Stimulated activated naive B cell treated with anti-CD40 and anti-IgM and Interleukin-4, amounts not matched to agents 10 μg/mL and 1 μg/mL and 100 μg/mL, for 72 hours (primary cell): ENCODE measurements at places on chromosomes 5 and 9.
A peak's percentile ranks its signal among the peaks of the same experiment; 100 is the strongest.

DNA sequence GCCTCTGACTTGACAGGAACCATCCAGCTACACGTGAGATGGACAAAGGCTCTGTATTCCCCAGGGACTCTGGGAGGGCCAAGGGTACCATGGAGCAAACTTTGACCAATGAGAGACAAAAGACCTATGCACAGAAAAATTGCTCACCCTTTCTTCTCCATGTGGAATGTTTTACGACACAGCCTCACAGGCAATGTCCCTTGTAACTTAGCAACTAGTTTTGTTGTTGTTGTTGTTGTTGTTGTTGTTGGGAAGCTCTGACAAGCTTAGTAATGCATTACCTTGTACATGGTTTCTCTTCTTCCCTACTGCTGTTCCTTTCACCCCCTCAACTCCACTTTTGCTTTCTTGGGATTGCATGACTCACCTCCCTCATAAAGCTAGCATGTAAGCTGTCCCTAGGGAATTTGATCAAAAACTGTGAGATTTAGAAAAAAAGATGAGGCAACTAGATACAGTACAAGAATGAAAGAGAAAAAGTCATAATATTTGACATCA lies 550.9 kb downstream of the RAB3C start:
- H3K27ac ChIP-seq, result no peak overlapping the region
- H3K36me3 ChIP-seq, result no peaks in the 10 kb centered on the region
- H3K4me3 ChIP-seq, result no peak overlapping the region

DNA sequence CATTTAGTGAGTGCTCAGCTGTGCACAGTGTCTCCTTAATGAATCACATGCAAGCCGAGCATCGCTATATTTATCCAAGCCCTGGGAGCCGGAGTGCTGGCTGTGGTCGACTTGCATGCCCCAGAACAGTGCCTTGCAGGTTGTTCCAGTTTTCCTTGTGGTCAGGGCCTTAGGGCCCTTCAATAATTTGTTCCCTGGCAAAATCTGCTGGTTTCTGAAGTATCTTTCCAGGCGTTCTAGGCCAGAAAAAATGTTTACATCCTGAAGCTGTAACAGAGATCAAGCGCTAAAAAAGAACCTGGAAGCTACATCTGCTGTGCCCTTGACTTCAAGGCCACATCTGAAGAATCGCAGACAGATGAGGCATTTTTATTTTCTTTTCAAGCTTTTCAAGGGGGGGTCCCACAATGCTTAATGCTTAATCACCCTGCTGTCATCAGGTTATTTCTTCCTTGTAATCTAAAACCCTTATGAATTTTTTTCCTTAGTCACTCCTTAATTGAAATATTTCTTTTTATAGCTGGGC lies 105.8 kb downstream of the DOCK2 start:
- H3K27me3 ChIP-seq, result no peaks in the 10 kb centered on the region
- peaks cover 15% of the 10 kb centered on the region for H3K4me1 ChIP-seq
- no peak overlapping the region for H3K27ac ChIP-seq
- no peak for DNase-seq
- H3K36me3 ChIP-seq, result peaks cover 84% of the 10 kb centered on the region

GRCh38 chr9:75089373-75089766 lies 1.1 kb downstream of the OSTF1 start:
- H3K27ac ChIP-seq, result peak overlapping the region; percentile 94
- H3K4me1 ChIP-seq, result peaks cover 45% of the 10 kb centered on the region
- DNase-seq, result no peak
- H3K27me3 ChIP-seq, result no peaks in the 10 kb centered on the region

- H3K4me1 ChIP-seq, result no peaks in the 10 kb centered on the region
- no peak overlapping the region for H3K27ac ChIP-seq
- no peak for DNase-seq
- no peaks in the 10 kb centered on the region for H3K36me3 ChIP-seq
- H3K4me3 ChIP-seq, result no peak overlapping the region
- no peaks in the 10 kb centered on the region for H3K27me3 ChIP-seq
Measured at GRCh38 chr5:3030511-3031165, 279.2 kb upstream of the IRX2 start.

DNA sequence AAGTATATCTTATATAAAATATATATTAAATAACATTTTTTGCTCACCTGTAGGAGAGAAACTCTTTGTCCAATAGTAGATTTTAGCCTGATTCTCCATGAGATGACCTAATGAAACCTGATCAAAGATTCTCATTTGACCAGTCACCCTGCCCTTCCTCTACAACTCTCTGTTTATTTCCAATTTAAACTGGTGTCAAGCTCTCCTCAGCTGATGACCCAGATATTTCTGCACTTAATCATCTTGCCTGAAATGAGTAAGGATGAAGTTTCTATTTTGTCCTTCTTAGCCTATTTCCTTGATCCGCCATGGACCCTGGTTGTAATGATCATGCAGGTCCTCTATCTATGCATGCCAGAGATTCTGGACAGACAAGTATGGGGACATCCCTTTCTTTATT lies 179.3 kb upstream of the FGF10 start:
- no peak overlapping the region for H3K4me3 ChIP-seq
- H3K27me3 ChIP-seq, result no peaks in the 10 kb centered on the region
- H3K36me3 ChIP-seq, result no peaks in the 10 kb centered on the region
- H3K4me1 ChIP-seq, result no peaks in the 10 kb centered on the region

DNA sequence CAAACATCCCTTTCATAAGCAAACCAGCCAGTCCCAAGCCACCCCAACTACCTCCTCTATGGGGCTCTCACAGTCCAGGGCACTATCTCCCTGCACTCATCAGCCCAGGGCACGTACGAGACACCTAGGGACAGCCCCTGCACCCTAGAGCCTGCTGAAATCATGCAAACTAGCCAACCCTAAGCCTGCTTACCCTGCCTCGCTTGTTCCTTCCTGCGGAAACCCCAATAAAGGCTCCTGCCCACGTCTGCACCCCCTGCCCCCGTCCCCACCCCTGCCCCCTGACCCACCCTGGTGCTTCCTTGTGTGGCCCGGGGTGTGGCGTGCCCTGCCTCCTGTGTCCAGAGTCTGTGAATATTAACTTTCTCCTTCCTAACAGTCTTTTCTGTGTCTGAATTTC lies 135.9 kb downstream of the GADD45G start:
- H3K4me1 ChIP-seq, result peaks cover 68% of the 10 kb centered on the region
- H3K4me3 ChIP-seq, result peak overlapping the region; percentile 61
- peak; percentile 34 for DNase-seq
- H3K27ac ChIP-seq, result peak overlapping the region; percentile 14
- H3K27me3 ChIP-seq, result no peaks in the 10 kb centered on the region

DNA sequence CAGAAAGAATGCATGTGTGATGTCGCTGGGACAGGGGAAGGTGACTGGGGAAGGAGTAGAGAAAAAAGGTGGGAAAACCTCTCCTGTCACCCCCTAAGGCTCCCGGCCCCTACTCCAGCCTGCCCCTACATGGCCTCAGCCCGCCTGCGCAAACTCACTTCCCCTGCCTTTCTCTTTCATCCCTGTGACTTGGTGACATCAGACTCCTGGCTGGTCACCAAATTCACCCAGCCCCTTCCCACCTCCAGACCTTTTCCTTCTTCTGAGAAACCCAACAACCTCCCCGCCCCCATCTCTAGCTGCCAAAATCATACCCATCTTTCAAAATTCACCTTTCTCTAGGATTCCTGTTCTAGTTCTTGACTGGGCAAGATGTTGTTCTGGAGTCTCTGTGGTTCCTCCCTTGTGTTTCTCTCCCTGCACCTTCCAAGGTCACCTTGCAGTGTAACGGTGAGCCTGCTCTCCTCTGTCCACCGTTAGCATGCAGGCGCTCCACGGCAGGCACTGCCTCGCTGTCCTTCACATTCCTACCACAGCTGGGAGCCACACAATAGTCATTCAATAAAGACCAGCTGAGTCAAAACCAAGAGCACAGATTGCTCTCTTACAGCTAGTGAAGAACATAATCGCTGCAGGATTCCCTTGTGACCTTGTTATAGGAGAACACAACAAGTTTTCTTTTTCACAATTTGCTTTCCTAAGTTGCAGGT lies 134.5 kb downstream of the FANCC start:
- no peak overlapping the region for H3K4me3 ChIP-seq
- no peaks in the 10 kb centered on the region for H3K27me3 ChIP-seq
- H3K36me3 ChIP-seq, result peaks cover 18% of the 10 kb centered on the region
- H3K27ac ChIP-seq, result no peak overlapping the region
- DNase-seq, result no peak
- H3K4me1 ChIP-seq, result no peaks in the 10 kb centered on the region

GRCh38 chr5:126676195-126676624 lies 75.5 kb downstream of the PHAX start:
- H3K4me1 ChIP-seq, result peaks cover 11% of the 10 kb centered on the region
- no peaks in the 10 kb centered on the region for H3K27me3 ChIP-seq
- no peaks in the 10 kb centered on the region for H3K36me3 ChIP-seq
- DNase-seq, result peak; percentile 48
- no peak overlapping the region for H3K4me3 ChIP-seq

DNA sequence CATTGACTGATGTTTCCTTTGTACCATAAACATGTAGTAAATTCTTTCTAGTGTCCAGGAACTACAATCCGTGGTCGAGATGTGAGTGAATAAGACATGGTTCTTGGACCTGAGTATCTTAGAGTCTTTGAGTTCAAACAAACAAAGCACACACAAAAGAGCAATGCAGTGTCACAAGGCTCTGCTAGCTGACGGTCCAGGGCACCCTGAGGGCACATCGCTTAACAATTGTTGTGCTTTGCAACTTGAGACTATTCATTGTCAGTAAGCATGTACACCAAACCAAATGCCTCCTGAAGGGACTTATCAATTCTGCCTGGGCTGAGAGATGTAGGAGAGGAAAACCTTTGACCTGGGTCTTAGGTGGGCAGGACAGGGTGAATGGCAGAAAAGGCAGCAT lies 84.8 kb downstream of the CAMK4 start:
- H3K27ac ChIP-seq, result no peak overlapping the region
- no peaks in the 10 kb centered on the region for H3K36me3 ChIP-seq
- no peaks in the 10 kb centered on the region for H3K4me1 ChIP-seq
- DNase-seq, result no peak
